ENCODE measurements at places on chromosomes 12 and 14.

DNA sequence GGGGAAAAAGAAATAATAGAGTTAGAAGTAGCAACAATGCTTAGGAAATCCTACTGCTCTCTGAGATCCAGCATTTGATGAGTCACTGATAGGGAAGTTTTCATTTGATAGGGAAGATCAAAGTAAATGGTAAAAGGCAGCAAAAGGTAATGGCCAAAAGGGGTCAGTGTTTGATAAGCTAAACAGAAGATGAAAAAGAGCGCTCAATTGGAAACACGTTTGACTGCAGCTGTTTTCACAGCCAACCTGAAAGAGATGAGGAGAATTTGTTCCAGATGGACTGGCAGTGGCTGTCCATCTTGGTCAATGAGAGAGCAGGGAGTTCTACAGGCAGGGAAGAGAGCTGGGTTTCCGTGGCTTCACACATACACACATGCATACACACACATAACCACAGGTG is 264.2 kb downstream of the TMEM132C start:
- no peak for DNase-seq

DNA sequence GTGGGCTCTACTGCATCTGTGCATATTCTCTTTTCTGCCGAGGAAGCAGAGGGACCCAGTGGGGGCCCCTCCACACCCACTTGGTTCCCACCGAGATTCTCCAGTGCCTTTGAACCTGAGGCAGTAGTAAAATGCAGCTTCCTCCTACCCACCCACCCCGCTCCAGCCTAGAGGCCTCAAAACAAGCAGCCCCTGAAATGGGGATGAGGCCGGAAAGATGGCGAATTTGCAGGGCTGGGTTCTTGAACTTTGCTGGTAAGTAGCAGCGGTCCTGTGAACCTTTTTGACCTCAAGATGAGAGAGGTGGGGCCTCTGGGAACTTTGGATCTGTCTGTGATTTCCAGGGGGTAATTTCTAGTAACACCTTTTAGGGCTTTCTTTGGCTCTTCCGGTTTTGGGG is 15.4 kb downstream of the PLEKHG3 start:
- no peak for DNase-seq

DNA sequence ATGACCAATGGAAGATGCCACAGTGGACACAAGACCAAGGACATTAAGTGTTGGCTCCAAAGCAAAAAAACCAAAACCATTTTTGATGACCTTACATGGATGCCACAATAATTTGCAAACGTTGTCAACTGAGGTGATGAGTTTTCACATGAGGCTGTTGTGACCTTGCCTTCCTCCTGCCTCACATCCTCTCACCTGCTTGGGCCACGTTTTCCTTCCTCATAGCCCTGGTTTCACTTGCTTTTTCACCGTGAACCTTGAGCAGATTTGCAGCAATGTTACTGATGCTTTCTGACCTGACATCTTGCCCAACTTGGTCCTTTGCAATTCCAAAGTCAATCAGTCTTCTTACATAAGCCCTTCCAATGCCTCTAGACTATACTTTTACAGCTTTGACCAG is 3.7 kb downstream of the KRT6B start:
- no peak for DNase-seq

DNA sequence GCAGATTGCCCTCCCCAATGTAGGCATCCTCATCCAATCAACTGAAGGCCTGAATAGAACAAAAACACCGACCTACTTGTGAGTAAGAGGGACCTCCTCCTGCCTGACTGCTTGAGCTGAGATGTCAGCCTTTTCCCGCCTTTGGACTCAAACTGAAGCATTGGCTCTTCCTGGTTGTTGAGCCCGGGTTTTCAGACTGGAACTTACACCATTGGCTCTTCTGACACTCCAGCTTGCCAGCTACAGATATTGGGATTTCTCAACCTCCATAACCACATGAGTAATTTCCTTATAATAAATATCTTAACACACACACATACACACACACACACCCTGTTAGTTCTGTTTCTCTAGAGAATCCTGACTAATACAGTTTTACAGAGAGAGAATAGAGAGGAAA is 173.4 kb upstream of the NTF3 start:
- DNase-seq, result no peak

DNA sequence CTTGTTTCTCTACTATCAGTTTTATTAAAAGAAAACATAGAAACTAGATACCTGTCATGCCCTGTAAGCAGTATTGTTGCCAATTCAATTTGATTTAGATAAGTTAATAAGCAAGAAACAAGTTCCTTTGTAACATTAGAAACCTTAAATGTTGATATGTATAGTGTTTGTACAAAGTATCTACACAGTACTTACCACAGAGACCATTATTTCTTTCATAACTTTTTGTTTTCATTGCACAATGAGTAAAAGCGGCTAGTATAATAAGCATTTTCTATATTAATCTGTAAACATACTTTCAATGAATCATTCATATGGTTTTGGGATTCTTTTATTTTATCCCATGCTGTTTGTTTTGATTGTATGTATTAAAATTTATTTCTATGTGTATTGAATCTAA is 305.1 kb downstream of the TTC6 start:
- DNase-seq, result no peak

DNA sequence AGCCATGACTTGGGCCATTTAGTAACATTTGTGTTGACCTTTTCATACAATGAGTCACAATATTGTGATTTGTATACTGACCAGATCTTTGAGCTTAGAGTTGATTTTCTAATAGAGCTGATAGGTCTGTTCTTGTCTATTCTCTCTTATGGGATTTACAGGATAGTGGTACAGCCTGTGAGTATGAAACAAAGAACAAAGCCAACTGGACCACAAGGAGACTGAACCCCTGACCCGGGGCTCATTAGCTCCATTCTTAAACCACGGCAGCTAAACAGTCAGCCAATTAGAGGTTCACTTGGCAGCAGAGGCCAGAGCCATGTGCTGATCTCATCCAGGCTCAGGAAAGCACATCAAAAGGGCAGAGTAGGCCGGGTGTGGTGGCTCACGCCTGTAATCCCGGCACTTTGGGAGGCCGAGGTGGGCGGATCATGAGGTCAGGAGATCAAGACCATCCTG is 59.1 kb upstream of the GNPNAT1 start:
- DNase-seq, result no peak

DNA sequence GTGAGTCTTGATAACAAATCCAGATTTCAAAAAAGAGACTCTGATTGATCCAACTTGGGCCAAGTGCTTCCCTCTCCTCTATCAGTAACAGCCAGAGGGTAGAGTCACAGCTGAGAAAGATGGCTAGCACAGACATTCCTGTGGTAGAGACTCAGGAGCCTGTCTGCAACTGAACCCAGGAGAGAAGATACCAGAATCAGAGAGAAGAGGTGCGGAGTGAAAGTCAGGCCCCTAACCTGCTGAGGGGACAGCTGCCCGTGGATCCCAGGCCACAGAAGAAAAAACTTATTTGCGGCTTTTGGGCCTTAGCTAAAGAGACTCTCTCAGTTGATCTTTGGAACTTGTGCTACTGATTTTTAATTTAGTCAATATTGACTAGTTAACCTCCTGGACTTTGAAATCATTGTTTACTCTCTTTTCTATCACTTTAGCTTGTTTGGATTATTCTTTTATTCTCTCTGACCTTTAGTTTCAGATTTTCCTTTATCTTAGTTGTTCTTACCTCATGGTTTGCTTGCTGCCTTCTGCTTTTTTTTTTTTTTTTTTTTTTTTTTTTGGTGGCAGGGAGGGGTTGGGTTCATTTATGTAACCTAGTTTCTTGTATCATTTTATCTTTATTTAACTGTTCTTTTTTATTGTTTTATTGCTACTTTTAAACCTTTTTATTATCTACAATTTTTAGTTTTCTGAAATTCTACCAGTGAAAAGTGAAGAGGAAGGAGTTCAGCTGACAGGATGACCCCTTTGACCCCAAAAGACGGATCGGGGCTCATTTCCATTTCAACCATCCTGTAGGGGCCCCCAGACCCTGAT is 154.9 kb upstream of the KRR1 start:
- no peak for DNase-seq

- DNase-seq, result no peak
Observed at GRCh38 chr12:91846466-91847055, 299.1 kb downstream of the BTG1 start.
